ENCODE measurements at places on chromosomes 1 and 21. TPM values are rescaled to one million over a fixed set of nuclear protein-coding genes. Genes with fewer than 3 reads are reported as not detected.

GRCh38 chr1:204294357-204294756 is 65.4 kb downstream of the PLEKHA6 start:
- H3K27ac ChIP-seq: no peak overlapping the region
- no peak for DNase-seq
- peaks cover 39% of the 10 kb centered on the region for H3K27me3 ChIP-seq
- no peaks in the 10 kb centered on the region for H3K36me3 ChIP-seq

DNA sequence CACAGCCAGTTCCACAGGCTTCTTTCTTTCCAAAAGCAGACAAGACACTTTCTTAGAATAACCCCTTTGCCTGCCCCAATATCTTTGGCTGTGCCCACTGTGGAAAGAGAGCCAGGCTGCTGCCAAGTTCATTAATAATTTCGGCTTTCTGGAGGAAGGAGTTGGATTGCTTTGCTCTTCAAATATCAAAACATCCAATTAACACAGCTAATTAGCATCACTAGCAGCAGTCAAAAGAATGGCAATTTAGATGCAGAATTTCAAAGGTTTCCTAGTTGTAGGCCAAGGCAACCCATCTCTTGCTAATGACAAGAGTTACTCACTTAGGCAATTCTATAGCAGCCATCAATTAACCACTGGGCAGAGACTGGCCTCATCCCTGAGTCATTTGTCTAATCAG is 91.0 kb upstream of the SPATA6 start:
- peaks cover 9% of the 10 kb centered on the region for H3K27me3 ChIP-seq
- H3K4me1 ChIP-seq: no peaks in the 10 kb centered on the region
- DNase-seq: no peak
- H3K36me3 ChIP-seq: no peaks in the 10 kb centered on the region
- no peak overlapping the region for H3K4me3 ChIP-seq

DNA sequence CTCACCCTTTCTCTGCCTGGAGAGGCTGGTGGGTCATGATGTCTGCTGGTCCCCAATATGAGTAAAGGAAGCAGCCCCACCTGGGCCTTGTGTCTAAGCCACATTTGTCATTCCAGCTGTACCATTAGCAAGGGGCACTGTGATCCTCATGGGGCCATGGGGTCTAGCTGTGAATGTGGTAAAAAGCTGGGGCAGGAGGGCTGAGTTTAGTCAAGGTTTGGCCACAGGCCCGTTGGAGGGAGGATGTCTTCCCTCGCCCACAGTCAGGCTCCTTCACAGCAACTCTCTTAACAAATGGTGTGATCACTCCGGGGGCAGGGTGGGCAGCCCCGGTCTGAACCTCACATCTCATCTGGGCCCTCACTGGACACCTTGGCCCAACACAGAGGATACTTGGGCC is 115.4 kb downstream of the DMRTB1 start:
- H3K27me3 ChIP-seq: no peaks in the 10 kb centered on the region
- DNase-seq: no peak
- H3K27ac ChIP-seq: no peak overlapping the region
- H3K4me1 ChIP-seq: no peaks in the 10 kb centered on the region
- no peak overlapping the region for H3K4me3 ChIP-seq

DNA sequence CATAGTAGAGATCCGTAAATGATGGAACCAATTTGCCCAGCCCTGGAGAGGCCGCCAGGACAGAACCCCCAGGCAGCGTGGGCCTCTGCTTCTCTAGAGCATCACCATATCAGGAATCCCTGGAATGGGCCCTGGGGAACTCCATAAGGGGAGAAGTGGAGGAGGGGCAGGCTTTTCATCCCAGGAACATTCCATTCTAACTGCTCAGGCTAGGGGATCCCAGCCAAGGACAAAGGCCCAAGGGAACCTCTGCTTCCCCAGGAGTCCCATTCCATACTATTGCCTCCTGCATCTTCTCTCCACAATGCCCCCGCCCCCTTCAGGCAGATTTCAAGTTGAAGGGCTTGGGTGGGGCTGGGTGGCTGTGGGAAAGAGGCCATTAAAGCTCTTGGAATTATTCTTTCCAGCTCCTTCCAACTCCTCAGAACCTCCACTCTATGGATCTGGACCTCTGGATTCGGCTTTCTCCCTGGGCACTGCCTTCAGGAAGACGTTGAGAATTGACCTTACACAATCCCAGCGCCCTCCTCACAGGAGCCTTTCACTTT is 6.0 kb downstream of the TRNP1 start:
- DNase-seq: no peak
- H3K27me3 ChIP-seq: peaks cover 36% of the 10 kb centered on the region
- H3K36me3 ChIP-seq: no peaks in the 10 kb centered on the region
- H3K27ac ChIP-seq: no peak overlapping the region
- H3K4me3 ChIP-seq: no peak overlapping the region

DNA sequence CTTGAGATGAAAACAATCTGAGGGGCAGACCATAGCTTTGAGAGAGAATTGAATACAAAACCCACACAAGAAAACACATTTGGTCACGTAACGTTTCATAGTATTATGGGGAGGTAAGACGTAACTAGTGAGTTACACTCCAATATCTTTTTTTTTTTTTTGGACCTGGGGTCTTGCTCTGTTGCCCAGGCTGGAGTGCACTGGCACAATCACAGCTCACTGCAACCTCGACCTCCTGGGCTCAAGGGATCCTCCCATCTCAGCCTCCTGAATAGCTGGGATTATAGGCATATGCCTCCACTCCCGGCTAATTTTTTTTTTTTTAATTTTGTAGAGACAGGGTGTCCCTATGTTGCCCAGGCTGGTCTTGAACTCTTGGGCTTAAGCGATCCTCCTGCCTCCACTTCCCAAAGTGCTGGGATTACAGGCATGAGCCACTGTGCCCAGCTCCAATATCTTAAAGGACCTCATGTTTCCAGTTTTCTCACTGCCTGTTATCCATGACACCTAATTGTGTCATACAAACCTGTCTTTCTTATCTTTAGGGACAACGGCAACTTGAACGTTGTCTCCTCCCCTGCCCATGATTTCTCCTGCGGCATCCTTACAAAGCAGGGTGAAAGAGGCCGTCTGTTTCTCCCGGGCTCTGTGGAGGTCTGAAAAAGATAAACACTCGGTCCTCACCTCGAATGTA is 5.3 kb downstream of the TRIM45 start:
- no peak overlapping the region for H3K4me3 ChIP-seq

- H3K4me1 ChIP-seq: peaks cover 7% of the 10 kb centered on the region
- no peaks in the 10 kb centered on the region for H3K27me3 ChIP-seq
- no peak overlapping the region for H3K4me3 ChIP-seq
Observed at GRCh38 chr21:45299864-45300785, 12.4 kb upstream of the POFUT2 start.

DNA sequence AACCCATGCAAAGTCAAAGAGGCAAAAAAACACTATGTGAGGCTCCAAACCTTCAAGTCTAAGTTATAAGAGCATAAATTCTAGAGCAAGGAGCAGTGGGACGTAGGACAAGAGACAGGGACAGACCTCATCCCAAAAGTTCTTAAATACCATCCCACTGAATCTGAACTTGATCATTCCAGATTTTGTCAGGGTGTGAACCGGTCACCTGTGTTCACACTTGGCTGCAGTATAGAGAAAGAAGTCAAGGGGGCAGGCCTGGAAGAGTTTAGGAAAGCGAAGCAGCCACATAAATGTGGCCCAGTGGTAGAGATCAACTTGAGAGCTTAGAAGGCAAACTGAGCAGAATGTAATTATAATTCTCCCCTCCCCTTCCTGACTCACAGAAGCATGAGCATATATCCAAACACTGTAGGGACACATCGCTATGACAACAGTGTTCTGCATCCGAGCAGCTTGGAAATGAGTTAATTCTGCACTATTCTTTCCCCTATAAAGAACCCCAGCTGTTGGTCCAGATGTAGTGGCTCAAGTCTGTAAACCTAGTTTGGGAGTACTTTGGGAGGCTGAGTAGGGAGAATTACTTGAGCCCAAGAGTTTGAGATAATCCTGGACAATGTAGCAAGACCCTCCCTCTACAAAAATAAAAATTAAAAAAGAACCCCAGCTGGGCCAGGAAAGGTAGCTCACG is 2.7 kb downstream of the AKR7A2 start:
- no peak for DNase-seq
- H3K27me3 ChIP-seq: no peaks in the 10 kb centered on the region
- no peak overlapping the region for H3K27ac ChIP-seq
- peaks cover 20% of the 10 kb centered on the region for H3K36me3 ChIP-seq
- H3K4me3 ChIP-seq: no peak overlapping the region

DNA sequence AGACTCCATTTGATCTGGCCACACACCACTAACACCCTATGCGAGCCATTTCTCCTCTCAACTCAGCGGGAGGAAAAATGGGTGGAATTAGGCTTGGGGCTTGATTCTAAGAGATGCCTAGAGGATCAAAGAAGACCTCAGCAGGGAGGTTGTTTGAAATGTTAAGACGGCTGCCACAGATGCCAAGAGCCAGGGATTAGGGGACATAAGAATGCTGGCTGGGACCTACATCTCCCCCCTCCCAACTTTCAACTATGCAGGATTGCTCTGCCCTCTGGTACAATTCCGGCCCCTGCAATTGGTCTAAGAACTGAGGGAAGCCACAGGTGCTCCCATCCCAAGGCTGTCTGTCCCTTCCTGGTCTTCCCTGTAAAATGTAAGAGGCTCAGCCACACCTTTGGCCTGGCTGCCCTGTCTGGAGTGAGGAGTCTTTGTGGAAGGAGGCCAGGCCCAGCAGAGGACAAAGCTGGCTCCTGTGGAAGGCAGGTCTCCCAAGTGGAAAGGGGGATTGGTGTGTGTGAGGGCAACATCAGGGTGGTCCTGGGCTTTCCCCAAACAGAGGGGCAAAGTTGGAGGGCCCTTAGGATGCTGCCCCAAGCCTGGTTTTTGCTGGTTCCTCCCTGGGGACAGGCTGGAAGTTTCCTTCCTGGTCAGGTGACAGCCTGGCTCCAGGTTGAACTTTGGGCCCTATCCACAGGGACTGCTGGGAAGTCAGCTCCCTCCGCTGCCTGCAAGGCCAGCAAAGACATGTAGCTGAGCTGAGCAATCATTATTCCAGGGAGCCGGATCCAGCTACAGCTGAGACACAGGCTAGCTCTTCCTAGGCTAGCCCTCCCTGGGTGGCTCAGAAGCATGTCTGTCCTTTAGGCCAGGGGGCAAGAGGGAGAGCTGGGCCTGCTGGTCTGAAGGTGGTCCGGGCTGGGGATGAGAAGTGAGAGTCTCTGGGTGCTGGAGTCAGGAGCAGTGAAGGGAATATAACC is 34.5 kb upstream of the SYNC start:
- H3K4me3 ChIP-seq: no peak overlapping the region
- H3K27me3 ChIP-seq: peaks cover 15% of the 10 kb centered on the region
- H3K27ac ChIP-seq: no peak overlapping the region
- DNase-seq: no peak

DNA sequence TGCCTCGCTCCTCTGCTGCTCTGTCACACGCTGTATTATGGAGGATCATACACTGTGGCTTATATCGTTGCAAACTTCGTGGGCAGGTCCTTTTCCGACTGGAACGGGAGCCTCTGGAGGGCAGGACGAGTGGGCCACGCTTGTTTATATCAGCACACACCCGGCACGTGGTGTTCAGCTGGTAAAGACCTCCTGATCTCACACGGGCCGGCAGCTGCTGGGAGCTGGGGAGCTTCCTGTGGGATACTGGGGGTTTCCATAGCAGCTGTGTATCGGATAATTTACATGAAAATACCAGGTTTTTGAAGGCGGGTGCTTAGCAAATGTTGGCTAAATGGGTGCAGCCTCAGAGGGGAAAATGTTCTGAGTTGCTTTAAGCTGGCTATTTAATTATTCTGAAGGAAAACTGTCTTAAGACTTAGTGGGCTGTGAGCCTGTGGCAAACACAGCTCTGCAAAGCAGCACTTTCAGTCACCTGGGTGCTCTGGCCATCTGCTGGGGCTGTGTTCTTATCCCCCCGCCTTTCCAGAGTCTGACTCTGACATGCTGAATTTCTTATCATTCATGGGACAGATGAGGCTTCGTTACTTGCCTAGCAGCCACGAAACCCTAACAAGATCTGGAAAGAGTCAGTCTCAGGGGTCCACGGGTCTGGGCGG is 103.6 kb upstream of the GCLM start:
- H3K4me1 ChIP-seq: peaks cover 27% of the 10 kb centered on the region
- peaks cover 22% of the 10 kb centered on the region for H3K27me3 ChIP-seq

The LCE3E gene
- total RNA-seq: not detected

The SH2D1B gene
- not detected for total RNA-seq

The CR1L gene
- total RNA-seq: not detected

The TAL1 gene
- total RNA-seq: not detected

The MX2 gene
- 167 TPM for total RNA-seq

The NLRP3 gene
- 0.25 TPM for total RNA-seq

The UMODL1 gene
- total RNA-seq: 0.10 TPM

The IVL gene
- total RNA-seq: not detected

The GPA33 gene
- total RNA-seq: 0.71 TPM
